Activated naive CD4-positive, alpha-beta T cell treated with anti-CD3 and anti-CD28 coated beads, Interleukin-2, amount 50 U/mL, for 72 hours (primary cell): ENCODE measurements at places on chromosomes 1 and 21.

GRCh38 chr1:14254251-14254650, 344.2 kb upstream of the KAZN start:
- DNase-seq: no peak

DNA sequence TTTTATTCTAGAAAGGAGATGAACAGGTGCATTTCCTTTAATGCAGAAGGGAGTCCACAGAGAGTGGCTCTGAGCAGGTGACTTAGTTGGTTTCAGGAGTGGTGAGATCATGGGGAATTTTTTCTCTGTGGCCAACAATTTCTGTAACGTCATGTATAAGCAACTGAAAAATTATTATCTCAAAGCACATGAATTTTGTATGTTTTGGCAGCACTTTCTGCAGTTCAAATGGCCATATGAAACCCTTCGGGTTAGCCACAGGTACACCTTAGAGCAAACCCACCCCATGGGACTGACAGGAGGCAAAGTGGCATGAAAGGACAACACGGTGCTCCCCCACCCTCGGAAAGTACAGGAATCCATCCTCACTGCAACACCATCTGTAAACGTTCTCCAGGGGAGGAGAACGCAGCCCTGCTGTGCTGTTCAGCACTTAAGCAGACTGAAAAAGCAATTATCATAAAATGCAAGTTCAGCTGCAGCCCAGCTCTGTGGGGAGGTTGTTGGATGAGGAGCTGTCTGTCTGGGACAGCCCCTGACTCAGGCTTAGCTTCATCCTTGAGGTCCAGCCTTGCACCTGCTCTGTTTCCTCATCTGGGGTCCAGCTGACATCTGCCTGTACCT, 55.8 kb upstream of the CLDN14 start:
- DNase-seq: no peak

DNA sequence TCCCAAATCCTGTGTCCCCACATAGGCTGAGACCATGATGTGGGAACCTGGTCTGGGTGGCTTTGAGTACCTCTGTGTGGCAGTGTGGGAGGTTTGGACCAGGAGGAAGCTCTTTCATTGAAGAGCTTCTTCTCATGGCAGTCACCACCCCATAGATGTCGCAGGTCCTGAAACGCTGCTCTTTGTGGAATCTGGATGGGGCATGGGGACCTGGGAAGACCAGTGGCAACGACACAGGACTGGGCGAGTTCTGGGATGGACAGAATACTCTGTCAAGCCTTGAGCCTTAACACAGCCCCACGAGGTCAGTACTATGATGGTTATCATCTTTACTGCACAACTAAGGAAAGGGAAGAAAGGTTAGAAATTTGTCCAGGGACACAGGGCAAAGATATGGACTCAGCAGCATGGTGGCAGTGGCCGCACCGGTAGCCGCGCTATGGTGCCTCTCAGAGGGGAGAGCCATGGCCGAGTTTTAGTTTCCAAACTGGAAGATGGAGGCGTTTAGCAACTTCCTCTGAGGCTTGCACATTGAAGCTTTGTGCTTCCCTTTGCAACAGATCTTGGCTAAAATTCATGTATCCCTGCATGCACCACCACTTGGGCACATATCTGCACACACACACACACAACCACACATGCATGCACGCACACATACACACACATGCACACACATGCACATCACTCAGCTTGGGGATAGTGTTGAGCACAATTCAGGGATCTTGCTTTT, 117.7 kb upstream of the C1orf174 start:
- DNase-seq: no peak

DNA sequence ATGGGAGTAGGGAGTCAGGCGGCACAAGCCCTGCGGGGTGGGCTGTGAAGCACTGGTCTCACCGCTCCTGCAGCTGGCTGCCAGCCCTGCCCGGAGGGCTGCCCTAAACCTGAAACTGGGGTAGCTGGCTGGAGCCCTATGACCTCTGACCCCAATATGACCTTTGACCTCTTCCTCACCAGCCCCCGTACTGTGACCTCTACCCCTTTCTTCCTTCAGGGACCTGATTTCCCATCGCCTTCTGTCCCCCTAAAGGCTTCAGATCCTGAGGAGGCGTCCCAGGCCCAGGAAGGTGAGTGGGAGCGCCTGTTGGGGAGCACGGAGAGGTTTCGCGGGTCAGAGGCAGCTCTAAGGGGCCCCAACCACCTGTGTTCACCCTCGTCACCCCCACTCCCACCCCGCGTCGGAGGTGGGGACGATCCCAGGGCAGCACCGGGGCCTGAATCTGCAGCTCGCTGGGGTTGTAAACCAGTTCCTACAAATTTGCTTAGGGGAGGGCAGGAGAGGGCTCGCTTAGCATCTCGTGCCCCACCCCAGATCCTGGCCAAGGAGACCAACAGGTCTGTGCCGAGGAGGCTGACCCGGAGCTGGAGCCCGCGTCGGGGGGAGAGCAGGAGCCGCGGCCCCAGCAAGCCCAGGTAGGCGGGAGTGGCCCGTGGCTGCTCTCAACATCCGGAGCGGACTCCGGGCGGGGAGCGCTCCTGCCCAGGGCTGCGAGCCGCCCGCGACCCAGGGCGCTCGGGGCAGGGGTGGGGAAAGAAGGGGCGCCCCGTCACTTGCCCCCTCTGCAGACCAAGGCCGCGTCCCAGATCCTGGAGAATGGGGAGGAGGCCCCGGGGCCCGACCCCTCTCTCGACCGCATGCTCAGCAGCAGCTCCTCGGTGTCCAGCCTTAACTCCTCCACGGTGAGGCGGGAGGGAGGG, 7.3 kb downstream of the SYTL1 start:
- DNase-seq: no peak

GRCh38 chr1:221696027-221696426, 45.9 kb downstream of the DUSP10 start:
- no peak for DNase-seq

- peak; percentile 55 for DNase-seq
Measured at GRCh38 chr1:93680420-93681100, 1.1 kb downstream of the BCAR3 start.

DNA sequence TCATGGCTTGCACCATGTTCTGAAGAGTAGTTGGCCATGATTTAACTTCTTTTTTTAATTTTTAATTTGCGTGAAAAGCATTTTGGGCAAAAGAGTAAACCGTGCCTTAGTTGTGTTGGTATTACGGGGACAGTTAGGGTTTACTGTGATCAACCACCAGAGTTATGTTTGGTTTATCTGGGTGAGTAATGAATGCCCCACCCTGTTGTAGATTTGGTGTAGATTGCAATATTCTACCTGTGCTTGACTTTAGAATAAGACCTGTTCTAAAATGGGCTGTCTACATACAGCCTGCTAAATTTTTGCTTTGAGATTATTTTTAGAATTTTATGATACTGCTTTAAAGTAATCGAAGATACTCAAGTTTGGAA, 1.4 kb downstream of the USP25 start:
- no peak for DNase-seq

DNA sequence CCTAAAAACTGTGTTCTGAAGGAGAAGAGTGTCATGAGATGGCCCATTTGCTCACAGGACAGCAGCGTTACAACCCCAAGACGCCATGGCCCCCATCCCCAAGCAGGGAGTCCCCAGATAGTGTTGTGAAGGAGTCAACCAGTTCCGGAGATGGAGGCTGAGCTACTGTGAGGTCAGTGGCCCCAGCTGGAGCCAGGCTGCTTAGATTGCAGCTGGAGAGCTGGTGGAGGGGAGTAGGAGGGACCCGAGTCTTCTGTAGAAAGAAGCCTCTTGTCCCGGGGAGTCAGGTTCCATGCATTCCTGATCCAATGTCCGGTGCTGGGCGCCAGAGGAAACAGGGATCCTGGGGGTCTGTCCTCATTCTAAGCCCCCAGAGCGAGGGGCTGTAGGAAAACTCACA, 93.5 kb upstream of the SIM2 start:
- DNase-seq: no peak

DNA sequence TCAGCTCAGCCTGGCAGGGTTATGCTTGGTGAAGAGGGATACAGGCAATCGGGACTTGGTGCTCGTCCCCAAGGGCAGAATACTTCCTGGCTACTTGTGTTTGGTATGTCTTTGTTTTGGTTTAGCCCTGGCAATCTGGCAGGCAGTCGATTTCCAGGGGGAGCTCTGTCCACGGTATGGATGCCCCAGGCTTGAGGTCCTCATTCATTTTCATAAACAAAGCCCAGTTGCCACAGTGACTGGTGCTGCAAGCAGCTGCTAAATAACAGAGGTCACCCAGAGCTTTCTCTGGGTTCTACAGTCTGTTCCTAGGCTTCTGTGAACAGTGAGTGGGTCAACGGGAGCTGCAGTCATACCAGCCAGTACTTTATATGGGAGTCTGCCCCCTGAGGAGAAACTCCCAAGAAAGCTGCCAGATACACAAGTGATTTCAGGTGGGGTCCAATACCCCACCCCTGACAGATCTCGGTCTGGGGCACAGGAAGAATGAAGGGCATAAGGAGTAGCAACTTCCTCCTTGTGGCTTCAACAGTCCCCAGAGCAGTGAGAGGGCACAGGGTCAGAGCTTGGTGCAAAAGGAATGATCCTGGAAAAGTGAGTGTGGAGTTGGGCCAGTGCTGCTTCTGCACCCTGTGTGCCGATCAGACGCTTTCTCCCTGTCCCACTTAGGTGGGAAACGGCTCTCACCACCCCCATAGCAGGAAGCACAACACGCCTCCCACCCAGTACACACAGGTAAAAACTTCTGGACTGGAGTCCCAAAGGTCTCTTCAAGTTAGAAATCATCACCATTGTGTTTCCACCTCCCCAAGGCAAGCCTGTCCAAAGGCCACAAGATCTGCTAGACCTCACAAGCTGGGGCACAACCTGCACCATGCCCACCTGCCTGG, 55.5 kb downstream of the TGFBR3 start:
- no peak for DNase-seq
